ENCODE measurements at places on chromosomes 11 and 22.

- no peak for DNase-seq
Observed at GRCh38 chr11:30196400-30197206, 34.2 kb upstream of the FSHB start.

- DNase-seq, result peak; percentile 11
Observed at GRCh38 chr22:38316364-38317121, 690 bp downstream of the CSNK1E start.

DNA sequence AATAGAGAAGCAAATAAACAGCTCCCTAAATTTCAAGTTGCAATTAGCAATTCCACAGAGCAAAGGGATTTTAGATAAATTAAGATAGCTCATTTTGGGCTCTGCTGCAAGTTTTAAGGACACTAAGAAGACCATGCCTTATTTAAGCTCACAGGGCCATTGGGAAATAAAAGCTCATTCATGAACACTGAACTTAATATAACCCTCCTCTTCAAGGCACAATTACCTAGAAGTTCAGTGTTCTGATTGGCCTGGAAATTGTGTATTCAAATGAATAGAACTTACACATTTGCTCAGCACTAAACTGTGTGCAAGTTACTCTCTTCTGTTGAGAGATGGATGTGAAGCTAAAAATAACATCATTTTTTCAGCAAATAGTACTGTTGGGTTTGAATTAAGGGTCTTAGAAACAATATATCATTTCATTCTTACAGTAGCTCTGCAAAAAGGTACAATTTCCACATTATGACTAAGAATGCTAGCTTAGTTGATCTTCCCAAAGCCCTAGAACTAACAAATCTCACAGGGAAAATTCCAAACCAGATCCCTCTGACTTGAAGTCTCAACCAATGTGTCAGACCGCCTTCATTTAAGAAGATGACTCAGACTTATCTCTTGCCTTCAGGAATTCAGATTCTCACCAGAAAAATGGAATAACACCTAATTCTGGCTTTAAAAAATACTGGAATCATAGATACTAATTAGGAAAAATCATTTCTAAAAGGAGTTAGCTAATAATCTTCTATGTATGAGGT is 87.4 kb upstream of the LRRC55 start:
- no peak for DNase-seq

GRCh38 chr11:133841279-133842043 is 3.9 kb downstream of the SPATA19 start:
- no peak for DNase-seq

DNA sequence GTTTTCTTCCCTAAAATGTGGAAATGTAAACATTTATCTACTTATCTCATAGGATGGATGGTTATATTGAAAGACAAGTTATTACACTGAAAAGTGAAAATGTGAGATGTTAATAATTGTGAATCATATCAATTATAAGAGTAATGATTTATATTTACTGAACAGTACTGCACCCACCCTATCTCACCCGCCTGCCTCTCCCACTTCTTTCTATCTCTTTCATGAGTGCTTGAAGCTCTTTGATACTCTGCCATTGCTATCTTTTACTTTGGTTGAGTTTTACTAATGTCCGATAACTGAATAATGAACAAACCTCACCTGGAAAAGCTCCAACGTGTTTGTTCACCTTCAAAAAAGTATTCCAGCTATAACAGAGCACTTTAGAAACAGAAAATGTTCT is 263.0 kb upstream of the UBASH3B start:
- no peak for DNase-seq

DNA sequence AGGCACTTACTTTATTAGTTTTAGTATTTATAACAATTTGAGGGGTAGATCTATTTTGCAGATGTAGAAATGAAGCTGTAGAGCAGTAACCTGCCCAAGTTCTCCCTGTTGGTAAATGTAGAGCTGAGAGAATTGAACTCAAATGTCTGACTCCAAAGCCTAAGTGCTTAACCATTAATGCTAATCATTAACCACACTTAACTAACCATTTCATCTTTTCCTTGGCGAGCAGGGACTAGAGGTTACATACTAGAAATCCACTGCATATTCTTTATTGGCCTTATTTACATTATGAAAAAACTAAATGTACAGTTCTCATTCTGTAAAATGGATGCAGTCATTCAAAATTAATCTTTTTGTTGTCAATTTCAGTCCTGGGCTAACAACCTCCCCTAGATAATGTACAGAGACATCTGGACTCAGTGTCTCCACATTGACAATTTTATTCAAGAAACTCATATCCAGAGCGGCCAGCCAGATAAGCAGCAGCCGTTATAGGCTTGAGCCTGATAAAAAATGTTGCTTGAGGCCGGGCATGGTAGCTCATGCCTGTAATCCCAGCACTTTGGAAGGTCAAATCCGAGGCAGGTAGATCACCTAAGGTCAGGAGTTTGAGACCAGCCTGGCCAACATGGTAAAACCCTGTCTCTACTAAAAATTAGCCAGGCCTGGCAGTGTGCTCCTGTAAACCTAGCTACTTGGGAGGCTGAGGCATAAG is 76.7 kb upstream of the PICALM start:
- DNase-seq, result no peak

DNA sequence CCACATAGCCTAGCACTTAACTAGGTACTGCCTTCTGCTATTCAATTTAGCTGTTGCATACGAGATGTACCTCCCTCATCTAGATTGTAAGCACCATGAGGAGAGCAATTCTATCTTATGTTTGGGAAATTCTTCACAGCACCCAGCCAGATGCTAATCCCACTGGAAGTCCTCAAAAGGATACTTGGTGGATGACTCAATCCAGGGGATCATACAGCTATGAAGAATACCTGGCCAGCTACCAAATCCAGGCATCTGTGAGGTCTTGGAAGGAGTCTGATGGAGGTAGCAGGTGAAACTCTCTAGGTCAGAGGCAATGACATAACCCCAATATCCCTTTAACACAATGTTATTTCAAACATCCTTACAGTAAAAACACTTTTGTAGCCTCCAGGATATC is 167.8 kb upstream of the NCAM1 start:
- no peak for DNase-seq

DNA sequence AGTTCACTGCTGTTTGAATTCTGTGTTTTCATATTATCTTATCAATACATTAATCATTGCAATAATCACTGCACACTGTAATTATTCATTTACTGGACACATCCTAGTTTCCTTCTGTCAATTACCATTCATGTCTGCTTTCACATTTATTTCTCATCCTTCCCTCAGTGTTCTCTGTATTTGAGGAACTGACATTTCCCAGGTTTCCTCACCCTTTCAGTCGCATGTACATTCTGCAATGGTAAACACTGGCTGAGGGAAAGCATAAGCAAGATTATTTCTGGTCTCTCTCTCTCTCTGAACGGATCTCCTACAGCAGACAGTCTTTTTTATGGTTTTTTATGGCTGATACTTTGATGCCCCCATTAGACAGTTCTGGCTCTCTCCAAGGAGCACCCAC is 4.2 kb upstream of the HBD start:
- no peak for DNase-seq

DNA sequence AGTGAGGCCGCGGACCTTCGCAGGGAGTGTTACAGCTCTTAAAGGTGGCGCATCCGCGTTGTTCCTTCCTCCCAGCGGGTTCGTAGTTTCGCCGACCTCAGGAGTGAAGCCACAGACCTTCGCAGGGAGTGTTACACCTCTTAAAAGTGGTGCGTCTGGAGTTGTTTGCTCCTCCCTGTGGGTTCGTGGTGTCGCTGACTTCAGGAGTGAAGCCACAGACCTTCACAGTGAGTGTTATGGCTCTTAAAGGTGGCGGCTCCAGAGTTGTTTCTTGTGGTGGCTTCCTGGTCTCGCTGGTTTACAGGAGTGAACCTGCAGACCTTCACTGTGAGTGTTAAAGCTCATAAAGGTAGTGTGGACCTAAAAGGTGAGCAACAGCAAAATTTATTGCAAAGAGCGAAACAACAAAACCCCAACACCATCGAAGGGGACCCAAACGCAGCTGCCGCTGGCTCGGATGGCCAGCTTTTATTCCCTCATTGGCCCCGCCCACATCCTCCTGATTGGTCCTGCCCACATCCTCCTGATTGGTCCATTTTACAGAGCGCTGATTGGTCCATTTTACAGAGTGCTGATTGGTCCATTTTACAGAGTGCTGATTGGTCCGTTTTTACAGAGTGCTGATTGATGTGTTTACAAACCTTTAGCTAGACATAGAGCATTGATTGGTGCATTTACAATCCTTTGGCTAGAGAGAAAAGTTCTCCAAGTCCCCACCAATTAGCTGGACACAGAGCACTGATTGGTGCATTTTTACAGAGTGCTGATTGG is 1.2 kb upstream of the TMEM45B start:
- no peak for DNase-seq

- DNase-seq, result no peak
Observed at GRCh38 chr11:69141742-69142141, 14.0 kb upstream of the SMIM38 start.

GRCh38 chr22:38097058-38097457 is 13.1 kb upstream of the SLC16A8 start:
- DNase-seq, result no peak

GRCh38 chr22:48205161-48205560 is 1442.7 kb downstream of the TBC1D22A start:
- DNase-seq, result no peak

DNA sequence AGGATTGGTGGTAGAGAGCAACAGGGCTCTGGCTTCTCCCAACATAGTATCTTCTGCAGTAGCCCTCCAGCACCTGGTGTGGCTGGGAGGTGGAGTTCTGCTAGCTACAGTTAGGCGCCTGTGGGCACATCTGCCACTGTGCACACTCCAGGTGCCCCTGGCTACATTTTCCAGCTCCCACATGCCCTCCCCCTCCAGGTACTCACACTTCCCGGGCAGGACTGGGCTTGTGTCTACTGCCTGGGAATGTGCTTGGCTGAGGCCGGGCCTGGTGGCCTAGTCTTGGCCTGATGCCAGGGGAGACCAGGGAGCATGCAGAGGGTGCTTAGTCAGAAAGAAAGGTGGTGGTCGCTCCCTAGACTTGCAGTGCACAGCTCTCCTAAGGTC is 15.8 kb downstream of the PHLDB1 start:
- no peak for DNase-seq

GRCh38 chr11:66546368-66546965 is at the start of gene ACTN3:
Gene ACTN3, plus strand, starts transcription at chr11:66546903. Its CDS starts 35 bp downstream, at chr11:66546938.
- DNase-seq, result no peak

DNA sequence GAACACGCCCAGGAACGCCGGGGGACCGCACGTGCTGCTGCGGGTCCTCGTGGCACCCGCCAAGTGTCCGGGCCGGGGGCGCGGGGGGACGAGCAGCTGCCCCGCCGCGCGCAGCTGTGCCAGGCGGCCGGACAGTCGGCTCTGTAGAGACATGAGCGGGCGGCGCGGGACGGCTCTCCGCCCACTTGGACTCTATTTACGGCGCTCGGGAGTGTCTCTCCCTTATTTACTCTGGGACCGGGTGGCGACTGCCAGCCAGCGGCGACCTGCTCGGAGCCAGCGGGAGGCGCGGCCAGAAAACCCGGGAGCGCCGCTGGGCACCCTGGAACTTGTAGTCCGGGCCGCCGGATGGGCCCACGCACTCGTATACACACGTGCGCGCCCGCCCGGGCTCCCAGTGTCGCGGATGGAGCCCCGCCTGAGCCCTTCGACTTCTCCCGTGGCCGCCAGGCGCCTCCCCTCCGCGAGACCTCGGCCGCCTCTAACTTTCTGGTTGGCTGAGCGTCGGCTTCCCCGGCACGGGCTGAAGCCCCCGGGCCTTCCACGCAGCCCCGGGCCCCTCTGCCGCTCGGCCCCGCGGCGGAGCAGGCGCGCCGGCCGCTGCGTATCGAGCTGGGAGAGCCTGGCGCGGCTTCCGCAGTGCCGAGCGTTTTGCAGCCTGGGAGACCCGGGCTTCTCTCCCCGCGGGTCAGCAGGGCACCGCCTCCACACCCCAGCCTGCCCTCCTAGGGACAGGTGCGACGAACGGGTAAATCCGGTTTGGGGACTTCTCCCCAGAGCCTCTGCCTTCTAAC is at the start of gene MACROD1:
TSS of gene MACROD1 (minus strand) at position 272 of the 794 bp plus-strand sequence. CDS start at position 153, 119 bp downstream.
- peak; percentile 26 for DNase-seq

DNA sequence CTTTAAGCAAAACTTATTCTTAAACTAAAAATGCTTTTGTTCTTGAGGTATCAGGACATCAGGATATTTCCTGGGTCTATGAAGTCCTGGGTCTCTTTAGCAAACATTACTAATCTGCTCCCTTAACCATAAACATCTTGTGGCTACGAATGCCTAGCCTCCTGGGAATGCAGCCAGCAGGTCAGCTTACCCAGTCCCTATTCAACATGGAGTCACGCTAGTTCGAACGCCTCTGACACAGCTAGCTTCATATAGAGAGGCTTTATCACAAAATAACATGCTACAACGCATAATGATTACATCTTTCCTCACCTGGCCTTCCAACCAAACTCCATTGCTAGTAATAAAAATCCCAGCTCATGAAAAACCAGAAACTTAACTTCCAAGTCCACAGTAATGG is 17.5 kb upstream of the FIBIN start:
- no peak for DNase-seq

GRCh38 chr22:20638507-20638870 is 131.1 kb downstream of the MED15 start:
- no peak for DNase-seq

- peak; percentile 92 for DNase-seq
Observed at GRCh38 chr11:68839054-68839865, 2.5 kb downstream of the CPT1A start.

GRCh38 chr11:97354576-97354975 is 964.8 kb downstream of the JRKL start:
- DNase-seq, result no peak

DNA sequence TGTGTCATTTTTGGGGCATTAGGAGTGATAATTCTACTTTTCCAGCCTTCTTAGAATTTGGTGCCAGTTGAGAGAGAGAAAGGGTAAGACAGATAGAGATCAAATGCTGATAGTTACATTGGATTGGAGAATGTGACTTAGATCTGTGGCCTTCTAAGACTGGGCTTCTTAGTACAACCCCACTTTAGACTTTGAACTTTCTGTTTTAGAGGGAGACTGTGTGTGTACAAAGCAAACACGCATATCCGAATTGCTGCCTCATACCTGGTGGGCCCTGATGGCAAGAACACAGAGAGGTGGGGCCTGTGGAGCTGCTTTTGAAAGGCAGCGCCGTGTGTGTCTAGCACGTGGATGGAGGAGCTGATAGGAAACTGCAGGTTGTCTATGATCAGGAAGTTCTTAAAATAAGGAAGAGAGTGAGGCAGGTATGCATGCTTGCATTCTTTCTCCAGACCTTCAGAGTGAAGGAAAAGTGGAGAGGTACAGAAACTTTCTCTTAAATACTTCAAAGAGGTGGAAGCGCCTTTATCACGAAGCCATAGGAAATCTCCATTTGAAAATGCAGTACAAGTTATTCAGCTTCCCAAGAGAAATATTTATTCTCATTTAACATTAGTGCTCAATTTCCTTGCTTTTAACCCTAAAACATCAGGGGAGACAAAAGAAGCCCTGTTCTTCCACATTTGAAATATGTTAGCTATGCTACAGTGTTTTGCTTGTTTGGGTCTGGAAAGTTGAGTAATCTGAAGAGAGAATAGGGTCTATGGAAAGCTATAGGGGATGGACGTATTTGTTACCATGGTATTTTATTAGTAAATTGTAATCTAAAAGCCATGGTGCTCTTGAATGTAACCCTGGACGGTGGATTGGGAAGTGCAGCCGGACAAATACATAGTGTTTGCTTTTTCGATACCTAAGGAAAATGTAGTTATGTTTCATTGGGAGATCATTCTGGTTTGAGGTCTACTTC is 13.7 kb downstream of the PDHX start:
- DNase-seq, result no peak
